ENCODE measurements at places on chromosomes 11 and 22.
A peak's percentile ranks its signal among the peaks of the same experiment; 100 is the strongest.

- DNase-seq = no peak
Measured at GRCh38 chr11:94974178-94974577, 669 bp downstream of the KDM4D start.

GRCh38 chr22:20249797-20250354 lies 18.2 kb downstream of the RTN4R start:
- no peak for DNase-seq

GRCh38 chr11:33912405-33913361 lies 20.8 kb upstream of the LMO2 start:
- DNase-seq = no peak

DNA sequence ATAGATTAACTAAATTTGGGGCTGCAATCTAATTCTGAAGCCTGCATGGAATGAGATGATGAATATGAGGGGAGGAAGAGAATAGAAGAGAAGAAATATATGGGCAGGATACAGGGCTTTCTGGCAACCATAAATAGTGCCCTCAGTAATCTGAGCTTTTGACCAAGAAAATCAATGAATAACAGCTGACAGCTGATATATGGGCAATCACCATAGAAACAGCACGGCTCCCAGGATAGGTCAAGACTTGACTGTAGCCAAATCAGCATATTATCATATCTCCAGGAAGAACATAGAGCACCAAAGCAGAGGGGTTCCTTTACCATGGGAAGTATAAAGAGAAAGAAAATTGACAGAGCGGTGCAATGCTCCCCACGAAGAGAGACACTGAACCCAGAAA lies 643.8 kb upstream of the TENM4 start:
- no peak for DNase-seq

GRCh38 chr11:47212938-47213337 lies 1.8 kb upstream of the DDB2 start:
- DNase-seq = no peak

- no peak for DNase-seq
Measured at GRCh38 chr22:20224256-20224626, 43.9 kb downstream of the RTN4R start.

DNA sequence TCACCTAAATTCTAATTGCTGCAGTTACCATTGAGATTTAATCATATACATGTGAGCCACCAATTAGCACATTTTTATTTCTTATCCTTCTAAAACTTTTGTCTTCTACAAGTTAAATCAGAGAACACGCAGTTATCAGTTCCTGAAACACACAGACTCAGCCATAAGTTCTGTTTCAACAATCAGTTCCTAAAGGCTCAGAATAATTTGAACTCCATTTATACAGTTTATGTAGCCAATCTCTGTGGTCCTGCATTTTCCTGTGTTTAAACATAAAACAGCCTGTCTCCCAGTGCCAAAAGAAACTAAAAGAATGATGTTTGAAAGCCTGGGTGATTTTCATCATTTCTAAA lies 2.9 kb downstream of the PLAAT3 start:
- DNase-seq = no peak

- no peak for DNase-seq
Measured at GRCh38 chr11:123375832-123376231, 54.2 kb upstream of the GRAMD1B start.

GRCh38 chr11:81987829-81988472 lies 745.7 kb downstream of the FAM181B start:
- no peak for DNase-seq

DNA sequence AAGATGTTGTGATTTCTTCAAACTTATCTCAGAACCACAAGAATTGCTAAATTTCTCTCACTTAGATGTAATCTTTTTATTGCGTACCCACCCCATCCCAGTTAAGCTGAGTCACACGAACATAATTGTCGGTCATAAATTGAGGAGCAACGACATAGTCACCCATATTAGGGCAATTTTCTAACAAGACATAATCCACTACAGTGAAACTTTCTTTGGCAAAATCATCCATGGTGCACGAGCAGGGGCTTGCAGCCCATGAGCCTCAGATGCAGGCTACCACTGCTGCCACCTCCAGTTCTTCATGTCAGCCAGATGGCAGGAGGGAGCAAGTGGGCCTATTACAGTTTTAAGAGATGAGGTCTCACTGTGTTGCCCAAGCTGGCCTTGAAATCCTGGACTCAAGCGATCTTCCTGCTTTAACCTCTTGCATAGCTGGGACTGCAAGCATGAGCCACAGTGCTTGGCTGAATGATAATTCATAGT lies 70.3 kb upstream of the GRK2 start:
- no peak for DNase-seq

- no peak for DNase-seq
Measured at GRCh38 chr11:77548552-77549445, 41.0 kb upstream of the AQP11 start.

DNA sequence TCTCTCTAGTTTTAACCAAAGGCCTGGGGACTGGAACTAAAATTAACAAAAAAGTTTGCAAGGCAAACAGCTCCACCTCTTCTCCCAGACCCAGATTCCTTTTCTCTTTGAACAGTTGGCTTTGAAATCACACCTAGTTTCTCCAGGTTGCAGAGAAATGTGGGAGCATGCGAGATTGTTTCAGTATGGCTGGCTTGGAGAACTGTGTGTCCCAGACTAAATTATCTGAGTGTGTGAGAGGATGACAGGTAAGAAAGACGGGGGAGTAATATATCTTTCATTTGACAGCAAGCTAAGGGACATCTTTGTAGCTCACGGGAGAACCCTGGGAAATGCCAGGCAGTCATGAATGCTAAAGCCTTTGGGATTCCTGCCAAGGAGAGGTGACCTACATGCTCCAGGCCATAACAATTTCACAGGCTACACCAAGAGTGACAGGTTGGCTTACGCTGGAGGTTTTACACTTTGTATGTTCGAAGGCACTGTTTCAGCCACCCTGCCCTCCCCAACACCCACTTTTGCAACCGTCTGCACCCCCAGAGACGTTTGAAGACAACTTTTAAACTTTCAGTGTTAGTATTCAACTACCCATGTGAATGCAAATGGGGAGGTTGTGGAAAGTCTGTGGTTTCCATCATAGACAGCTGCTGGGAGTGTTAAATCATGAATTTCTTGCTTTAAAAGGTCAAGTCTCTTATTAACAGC lies 109.3 kb upstream of the SNX19 start:
- no peak for DNase-seq

DNA sequence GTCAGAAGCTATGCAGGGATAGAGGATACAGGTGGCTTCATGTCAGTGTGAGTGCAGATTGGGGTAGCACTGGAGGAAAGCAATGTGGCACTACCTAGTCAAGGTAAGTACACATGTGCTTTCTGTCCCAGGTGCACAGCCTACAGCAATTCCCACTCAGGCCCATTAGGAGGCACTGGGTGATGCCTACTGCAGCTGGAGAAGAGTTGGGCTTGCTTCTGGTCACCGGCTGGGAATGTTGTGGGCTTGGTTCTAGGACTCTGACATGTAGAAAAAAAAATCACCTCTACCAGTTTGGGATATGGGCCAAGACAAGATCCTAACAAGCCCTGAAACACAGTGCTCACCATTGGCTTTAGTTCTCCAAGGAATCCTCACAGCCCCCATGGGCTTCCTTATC lies 69.7 kb downstream of the TENM4 start:
- DNase-seq = no peak

DNA sequence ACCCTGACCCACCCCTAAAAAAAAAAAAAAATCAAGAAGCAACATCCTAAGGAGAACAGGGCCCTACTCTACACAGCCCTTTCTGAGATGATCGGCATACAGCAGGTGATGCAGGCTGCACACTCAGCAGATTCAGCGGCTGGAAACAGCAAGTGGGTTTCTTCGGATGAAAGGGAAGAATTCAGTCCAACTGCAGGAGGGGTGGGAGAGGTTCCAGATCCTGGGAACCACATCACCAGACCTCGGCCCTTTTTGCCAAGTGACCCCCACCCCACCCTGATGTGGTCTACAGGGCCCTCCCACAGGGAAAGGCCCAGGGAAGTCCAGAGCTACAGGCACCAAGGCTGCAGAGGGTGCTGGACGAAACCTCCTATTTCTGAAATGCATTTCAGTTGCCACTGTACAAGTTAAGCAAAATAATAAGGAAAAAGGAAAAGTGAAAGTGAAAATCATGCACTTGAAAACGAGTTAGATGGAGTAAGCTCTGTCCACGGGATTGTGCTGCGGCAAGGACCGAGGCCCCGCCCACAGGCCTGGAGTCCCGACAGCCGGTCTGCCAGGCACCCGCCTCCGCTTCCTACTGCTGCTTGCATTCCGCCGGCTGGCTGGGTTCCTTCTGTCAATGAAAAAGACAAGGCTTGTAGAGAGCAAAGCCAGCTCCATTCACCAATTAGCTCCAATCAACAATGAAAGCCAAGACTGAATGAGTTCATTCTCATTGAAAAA lies 16.0 kb upstream of the PHLDA2 start:
- DNase-seq = peak; percentile 55

DNA sequence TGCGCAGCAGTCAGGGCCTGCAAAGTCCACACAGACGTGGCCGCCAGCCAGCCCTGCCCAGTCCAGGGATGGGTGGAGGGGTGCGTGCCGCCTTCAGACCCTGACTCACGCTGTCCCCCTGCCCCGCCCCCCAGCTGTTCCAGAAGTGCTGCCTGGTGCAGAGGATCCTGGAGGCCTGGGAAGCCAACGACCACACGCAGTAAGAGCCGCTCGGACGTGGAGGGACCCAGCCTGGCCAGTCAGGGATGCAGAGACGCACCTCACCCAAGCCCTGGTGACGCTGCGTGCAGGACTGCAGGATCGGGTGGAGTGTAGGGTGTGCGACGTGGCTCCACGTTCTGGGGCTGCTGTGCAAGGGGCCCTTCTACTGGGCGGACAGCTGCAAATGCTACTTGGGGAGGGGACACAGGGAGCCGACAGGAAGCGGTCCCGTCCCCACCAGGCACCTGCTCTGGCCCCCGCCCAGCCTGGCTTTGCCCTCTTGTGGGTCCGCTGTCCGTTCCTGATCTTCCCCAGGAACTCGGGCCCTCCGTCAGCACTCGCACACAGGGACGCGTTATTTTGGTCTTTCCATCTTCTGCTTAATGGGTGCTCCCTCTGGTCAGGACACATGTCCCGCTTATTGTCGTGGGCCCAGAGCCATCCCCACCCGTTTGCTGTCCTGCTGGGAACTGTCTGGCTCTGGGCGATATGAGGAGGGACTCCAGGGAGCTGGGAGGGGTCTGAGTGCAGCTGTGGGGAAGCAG lies 42.5 kb downstream of the SBF1 start:
- no peak for DNase-seq

DNA sequence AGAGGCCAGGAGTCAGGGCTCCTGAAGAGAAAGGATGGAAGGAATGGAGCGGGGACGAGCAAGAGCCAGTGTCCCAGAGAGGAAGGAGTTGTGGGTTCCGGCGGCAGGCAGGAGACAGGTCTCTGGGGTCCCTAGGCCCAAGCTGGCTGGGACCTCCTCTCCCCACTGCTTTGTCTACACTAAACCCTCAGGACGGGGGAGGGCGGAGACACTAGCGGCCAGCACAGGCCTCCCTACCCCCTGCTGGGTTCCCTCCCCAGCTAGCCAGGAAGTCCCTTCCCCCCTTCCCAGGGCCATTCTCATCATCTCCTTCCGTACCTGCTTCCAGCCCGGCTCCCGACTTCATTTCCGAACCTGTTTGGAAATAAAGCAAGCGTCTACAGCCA lies 79.5 kb downstream of the ST3GAL4 start:
- no peak for DNase-seq

- DNase-seq = no peak
Measured at GRCh38 chr22:42343531-42344081, 73.2 kb upstream of the TCF20 start.

GRCh38 chr11:107819361-107820014 lies 39.1 kb downstream of the SLC35F2 start:
- DNase-seq = no peak

DNA sequence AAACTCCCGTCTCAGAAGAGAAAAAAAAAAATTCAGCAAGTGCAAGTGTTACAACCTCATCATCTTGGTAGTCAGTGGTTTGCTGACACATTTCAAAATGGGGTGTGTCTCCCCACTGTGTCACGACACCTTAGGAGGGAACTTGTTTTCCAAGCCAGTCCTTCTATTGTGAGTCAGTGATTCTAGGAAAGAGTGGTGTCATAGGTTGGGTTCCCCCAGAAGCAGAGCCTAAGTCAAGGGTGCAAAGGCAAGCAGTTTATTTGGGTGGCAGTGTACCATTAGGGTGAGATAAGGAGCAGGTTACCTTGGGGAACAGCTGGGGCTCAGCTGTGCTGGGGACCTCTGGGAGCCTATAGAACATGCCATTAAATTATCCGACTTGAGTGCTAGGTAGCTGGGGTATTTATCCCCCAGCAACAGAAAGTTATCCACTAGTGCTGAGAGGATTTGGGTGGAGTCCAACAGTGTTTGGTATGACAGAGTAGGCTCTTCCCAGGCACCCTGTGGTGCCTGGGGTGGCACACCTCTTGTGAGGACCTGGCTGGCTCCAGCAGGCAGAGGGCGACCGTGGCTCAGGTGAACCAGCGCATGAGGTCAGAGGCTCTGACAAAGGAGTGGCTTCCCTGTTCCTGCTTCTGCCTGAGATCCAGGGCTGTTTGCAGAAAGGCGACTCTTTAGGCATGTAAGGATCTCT lies 41.7 kb downstream of the KIAA1671 start:
- DNase-seq = peak; percentile 62

DNA sequence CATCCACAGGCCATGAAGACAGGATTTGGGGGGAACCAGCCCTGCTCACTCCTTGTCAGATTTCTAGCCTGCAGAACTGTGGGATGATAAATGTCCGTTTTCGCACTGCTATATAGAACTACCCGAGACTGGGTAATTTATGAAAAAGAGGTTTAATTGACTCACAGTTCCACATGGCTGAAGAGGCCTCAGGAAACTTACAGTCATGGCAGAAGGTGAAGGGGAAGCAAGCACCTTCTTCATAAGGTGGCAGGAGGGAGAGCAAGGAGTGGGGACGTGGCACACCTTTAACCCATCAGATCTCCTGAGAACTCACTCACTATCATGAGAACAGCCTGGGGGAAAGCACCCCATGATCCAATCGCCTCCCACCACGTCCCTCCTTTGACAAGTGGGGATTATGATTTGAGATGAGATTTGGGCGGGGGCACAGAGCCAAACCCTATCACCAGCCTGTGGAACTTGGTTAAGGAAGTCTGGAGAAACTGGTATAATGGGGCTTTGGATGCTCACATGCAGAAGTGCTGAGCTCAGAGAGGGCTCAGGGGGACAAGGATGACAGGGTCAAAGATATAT lies 50.7 kb downstream of the MYEOV start:
- DNase-seq = no peak

DNA sequence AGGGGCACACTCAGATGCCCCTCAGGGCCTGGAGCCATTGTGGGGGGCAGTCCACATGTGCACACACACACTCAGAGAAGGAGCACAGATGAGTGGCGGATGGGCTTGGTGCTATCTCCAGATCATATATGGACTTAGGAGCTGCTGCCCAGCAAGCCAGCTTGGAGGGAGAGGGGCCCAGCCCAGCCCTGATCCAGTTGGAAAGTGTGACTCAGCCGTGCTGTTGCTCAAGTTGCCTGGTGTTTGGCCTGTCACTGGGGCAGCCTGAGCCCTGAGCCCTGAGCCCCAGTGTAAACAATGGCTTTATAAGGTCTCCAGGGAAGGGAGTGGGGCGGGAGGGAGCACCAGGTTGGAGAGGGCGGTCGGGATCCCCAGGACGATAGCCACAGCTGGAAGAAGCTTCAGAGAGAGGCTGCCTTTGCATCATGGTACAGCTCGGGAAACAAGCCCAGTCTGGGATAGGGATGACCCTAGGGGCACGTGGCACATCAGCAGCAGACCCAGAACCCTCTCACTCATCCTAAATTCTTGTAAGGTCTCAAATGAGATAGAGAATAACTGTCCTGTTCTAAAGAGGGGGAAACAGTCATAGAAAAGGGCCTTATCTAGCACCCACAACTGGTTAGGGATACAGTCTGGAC lies 4.8 kb downstream of the SELENOM start:
- DNase-seq = no peak
